ENCODE measurements at places on chromosomes 7 and 10. TPM values are rescaled to one million over a fixed set of nuclear protein-coding genes. Genes with fewer than 3 reads are reported as not detected.

The TMEM270 gene
- total RNA-seq, result not detected

The CYP2C19 gene
- total RNA-seq, result not detected

The ATP5MK gene
- 290 TPM for total RNA-seq

The FOXP2 gene
- total RNA-seq, result not detected

The ZNF736 gene
- total RNA-seq, result 23.7 TPM

The PRLHR gene
- not detected for total RNA-seq

The RNLS gene
- 2.4 TPM for total RNA-seq

The SH2D4B gene
- total RNA-seq, result 0.32 TPM

The ADRA2A gene
- total RNA-seq, result not detected

The BEND7 gene
- not detected for total RNA-seq

The STEAP1B gene
- 0.32 TPM for total RNA-seq

Measured in activated T-helper 17 cell treated with anti-CD3 and anti-CD28 coated beads, Interleukin-2, amount 50 U/mL, for 72 hours (primary cell).